ENCODE measurements at places on chromosomes 12 and 14.

DNA sequence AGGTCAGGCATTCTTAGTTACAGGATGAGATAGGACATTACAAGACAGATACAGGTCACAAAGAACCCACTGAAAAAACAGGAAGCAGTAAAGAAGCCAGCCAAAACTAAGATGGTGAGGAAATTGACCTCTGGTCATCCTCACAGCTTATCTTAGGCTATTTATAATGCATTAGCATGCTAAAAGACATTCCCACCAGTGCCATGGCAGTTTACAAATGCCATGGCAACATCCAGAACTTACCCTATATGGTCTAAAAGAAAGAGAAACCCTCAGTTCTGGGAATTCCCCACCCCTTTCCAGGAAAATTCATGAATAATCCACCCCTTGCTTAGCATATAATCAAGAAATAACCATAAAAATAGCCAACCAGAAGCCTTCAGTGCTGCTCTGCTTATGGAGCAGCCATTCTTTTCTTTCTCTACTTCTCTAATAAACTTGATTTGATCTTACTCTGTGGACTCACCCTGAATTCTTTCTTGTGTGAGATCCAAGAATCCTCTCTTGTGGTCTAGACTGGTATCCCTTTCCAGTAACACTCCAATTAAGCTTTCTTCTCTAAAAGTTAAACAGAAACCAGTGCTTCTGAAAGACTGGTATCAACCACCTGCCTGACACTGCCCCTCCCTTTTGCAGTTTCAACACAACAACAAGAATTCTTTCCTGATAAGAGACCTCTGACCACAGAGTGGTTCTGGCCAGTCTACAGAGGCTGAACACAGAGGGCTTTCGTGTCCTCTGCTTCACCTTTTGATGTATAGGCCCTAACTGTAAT is 86.9 kb downstream of the BCAT1 start:
- DNase-seq, result peak; percentile 21

GRCh38 chr14:41167040-41167439 is 439.6 kb upstream of the LRFN5 start:
- DNase-seq, result no peak

GRCh38 chr12:117363056-117363662 is 1.7 kb upstream of the NOS1 start:
- DNase-seq, result no peak

- DNase-seq, result peak; percentile 3
Measured at GRCh38 chr14:26138764-26139445, 458.9 kb downstream of the NOVA1 start.

GRCh38 chr12:123908884-123909725 is 63.5 kb downstream of the CCDC92 start:
- no peak for DNase-seq

GRCh38 chr14:69090187-69090789 is 62.6 kb downstream of the DCAF5 start:
- peak; percentile 19 for DNase-seq

- peak; percentile 63 for DNase-seq
Measured at GRCh38 chr12:12779529-12779928, 5.9 kb upstream of the APOLD1 start.

GRCh38 chr12:107144990-107145389 is 51.6 kb upstream of the CRY1 start:
- no peak for DNase-seq

- peak; percentile 34 for DNase-seq
Measured at GRCh38 chr12:7645395-7646177, 20.1 kb downstream of the APOBEC1 start.

DNA sequence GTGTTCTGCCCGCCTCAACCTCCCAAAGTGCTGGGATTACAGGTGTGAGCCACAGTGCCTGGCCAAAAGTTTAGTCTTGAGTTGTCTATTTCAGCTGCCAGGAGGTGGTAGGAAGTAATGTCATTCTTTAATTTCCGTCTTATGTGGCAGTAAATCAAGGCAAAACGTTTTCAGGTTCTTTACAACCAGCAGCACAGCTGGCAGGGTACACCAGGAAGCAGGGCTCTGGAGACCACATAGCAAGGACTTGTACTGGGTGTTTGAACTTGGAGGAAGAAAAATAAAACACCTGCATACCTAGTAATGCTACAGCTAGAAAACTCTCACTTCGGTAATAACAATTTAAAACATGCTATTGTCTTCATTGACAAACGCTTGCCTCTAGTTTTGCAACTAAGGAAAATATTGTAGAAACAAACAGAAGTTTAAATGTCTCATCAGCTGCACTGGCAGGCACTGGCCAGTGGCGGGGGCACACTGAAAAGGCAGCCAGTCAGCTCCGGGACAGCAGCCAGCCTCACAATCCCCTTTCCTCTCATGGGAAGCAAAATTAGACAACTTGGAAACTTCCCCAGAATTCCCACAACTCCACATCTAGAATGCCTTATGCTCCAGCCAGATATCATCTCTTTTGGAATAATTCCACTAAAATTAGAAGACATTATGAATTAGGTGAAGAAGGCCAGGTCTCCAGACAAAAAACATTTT is 72.2 kb downstream of the CLIP1 start:
- no peak for DNase-seq

DNA sequence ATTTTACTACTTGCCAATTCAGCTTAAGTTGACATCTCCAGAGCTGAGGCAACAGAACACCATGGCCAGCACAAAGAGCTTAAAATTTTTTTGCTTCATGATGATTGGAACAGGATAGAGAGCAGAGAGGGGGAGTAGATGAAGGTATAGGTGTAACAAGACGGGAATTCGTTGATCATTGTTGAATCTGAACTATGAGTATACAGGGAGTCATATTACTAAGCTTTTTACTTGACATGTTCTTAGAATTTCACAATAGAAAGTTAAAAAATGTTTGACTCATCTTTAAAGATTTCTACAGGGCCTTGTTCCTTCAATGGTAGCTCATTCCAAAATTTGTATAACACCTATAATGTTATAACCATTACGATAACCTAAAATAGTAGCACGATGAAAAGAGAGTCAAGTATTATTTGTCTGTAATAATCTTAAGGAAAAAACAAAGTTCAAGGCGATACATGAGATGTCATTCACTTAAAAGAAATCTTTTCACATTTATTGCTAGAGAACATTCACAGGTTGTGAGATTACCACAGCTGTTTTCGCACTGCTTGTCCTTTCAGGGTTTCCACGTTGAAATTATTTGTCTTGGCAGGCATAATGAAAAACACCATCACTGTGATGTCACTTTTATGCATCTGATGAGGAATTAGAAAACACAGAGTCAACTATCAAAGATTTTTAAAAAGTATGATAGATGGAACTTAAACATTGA is 33.9 kb downstream of the SPX start:
- no peak for DNase-seq

- no peak for DNase-seq
Measured at GRCh38 chr12:118219772-118220171, 83.8 kb downstream of the PEBP1 start.

GRCh38 chr14:84592770-84593169 is 937.2 kb upstream of the FLRT2 start:
- no peak for DNase-seq

- no peak for DNase-seq
Measured at GRCh38 chr14:40229676-40230075, 797.4 kb upstream of the FBXO33 start.

DNA sequence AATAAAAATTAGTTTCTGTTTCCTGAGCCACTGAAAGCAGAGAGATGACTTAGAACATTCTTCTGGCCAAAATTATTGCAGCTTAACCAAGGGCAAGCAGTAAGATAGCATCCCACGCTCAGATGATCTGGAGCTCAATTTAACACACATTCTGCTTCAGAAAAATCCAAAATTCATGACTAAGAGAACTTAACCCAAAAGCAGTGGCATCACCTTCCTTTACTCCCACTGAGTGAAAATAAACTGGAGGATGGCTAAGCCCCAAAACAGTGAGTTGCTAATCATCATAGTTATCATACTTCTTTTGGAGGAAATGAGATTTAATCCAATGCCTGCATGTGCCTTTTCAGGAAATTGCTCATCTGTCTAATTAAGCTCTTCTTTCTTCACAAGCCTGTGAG is 195.4 kb downstream of the DUSP6 start:
- DNase-seq, result no peak

DNA sequence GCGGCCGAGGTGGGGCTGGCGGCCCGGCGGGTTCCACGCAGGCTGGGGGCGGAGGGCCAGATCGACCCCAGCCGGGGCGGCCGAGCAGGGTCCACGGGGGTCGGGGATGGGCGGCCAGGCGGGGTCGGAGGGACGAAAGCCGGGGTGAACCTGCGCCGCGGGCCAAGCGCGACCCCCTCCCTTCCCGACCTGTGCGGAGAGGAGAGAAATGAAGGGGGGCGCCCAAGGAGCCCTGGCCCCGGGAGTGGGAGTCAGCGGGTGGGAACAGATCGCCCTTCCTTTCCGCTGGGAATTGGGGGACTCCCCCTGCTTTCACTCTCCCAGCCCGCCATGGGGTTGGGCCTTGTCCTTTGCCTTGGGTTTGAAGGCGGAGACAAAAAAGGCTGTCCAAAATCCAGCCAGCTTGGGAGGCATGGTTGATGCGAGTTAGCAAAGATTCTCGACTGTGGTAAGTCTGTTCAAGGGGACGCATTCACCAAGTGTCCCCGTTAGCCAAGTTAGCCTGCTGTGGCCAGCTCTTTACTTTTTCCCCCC is 559 bp upstream of the CKAP4 start:
- peak; percentile 51 for DNase-seq

GRCh38 chr12:10186299-10186698 is 7.5 kb downstream of the TMEM52B start:
- no peak for DNase-seq

DNA sequence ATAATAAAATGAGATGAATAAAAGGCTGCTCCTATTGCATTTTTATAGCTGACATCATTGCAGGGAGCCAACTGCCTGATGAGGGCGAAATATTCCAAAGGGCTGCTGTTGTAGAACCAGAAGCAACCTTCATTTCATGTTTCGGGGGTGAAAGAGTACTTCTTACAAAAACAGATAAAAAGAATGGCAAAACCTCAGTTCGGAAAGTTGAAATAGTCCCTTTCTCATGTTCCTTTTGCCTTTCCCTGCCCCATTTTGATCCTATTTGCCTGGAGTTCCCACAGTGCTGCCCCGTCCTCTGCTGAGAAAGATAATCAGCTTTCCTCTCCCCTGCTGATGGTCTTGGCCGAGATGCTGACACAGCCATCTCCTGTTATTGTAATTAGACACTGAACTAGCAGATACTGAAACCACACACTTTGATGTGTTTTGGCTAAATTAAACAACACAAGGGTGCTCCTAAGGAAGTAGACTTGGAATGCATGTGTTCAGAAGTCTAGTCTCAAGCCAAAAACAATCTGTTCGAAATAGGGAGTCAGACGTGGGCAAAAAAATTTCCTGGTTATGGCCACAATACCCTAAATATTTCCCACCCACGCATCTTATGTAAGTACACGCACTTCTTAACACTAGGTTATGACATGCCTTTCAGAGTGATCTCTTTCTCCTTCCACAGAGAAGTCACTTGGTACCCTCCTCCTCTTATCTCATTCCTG is 117.2 kb downstream of the PPM1H start:
- DNase-seq, result peak; percentile 77

DNA sequence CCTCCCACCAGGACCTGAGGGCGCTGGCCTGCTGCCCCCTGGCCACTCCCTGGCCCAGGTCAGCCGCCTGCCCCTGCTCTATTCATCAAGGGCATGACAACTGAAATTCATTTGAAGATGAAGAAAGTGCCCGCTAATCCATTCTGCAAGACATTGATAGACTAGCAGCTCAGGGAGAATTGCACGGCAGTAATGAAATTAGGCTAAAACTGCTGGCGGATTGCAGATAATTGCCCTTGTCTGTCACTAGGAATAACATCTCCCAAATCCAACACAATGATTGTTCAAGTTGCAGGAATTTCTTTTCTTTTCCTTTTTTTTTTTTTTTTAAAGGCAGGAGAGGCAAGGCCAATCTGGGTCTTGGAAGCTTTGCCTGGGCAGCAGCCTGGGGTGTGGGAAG is 44.5 kb downstream of the MVK start:
- no peak for DNase-seq

DNA sequence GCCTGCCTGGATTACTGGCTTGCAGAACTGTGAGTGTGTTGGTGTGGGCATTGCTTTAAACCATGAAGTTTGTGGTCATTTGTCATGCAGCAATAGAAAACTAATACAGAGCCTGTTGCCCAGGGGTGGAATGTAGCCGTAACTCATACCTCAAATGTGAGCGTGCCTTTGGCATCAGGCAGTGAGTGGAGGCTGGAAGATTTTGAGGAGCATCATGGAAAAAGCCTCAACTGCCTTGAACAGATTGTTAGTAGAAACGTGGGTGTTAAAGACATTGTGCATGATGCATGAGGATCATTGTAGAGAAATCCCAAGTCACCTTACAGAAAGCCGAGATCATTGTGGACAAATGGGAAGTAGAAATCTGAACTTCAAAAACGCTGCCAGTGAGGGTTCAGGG is 580.5 kb downstream of the AACS start:
- DNase-seq, result no peak

DNA sequence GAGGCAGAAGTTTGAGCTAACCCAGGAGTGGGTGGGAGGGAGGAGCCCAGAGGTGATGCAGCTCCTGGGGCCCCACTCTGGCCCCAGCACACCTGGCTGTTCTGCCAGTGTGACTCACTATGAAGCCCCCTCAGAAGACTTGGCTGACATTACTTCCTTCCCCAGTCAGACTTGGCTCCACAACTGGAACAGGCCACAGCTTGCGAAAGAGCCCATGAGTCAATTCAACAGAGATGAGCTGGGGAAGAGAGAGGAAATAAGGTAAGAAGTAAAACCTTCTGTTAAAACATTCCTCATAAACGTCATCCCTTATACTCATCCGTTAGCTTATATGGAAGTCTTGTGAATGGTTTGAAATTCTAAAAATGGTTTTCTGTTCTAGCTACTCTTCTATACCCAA is 245.9 kb downstream of the ADAMTS20 start:
- DNase-seq, result peak; percentile 35

DNA sequence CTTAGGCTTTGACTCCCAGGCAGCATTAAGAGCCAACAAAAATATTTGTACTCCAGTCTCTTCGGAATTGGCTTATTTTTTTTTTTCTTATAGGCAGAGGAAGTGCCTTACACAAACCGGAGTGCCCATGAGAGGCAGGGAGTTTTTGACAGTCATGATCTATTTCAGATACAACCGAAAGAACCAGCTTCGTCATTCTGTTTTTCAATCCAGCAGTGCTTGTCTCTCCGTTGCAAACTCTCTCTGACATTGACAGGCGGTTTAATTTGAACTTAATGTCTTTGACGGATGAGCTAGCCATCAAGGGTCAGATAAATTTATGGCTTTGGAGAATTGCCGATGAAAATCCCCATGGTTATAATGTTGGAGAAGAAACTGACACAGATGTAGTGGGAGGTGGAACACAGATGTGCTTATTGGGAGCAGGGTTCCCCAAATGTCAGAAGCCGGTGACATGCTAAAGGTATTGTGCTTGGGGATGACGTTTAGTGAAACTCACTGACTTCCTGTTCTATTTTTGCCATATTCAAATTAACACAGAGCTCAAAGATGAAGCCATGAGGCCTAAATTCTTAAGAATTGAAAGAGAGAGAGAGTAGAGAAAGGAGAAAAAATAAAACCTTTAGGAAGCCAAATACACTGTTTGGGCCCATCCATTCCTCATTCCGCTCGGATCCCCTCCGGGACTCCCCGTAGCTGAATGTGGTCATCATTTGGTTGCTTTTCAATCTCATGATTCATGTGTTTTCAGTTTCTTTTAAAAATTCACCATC is 59.7 kb downstream of the PLXNC1 start:
- DNase-seq, result no peak

Data from H4 (cell line).